NCI-H510A treated with DMSO at 0.1 percent for 48 hours (cell line): ENCODE measurements at places on chromosomes 2 and 18.

- no peak for DNase-seq
Observed at GRCh38 chr2:189096769-189097447, 82.7 kb downstream of the COL5A2 start.

GRCh38 chr2:230010501-230010900, 58.2 kb downstream of the SLC16A14 start:
- no peak for DNase-seq

- no peak for DNase-seq
Observed at GRCh38 chr18:8799596-8800441, 94.5 kb downstream of the MTCL1 start.

- no peak for DNase-seq
Observed at GRCh38 chr2:166282154-166282553, 93.6 kb downstream of the SCN9A start.

DNA sequence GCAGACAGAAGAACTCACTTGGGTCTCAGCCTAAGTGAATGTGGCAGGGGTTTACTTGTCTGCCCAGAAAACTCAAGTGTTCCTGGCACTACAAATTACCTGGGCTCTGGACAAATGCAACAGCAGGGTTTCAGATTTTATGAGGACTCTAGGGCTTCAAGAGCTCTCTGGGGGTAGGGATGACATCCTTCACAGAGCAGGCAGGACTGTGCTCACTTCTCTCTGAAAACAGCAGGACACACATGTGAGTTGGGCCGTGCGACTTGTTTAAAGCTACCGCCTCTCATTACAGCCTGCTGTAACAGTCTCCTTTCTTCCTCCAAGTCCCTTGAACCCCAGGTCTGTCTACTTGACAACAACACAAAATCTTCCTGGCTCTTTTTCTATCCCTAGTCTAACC, 212.6 kb downstream of the EN1 start:
- peak; percentile 78 for DNase-seq

GRCh38 chr2:10613263-10613662, 76.5 kb downstream of the NOL10 start:
- DNase-seq: no peak

GRCh38 chr18:74507927-74508326, 11.8 kb downstream of the CNDP2 start:
- DNase-seq: no peak
